ENCODE measurements at places on chromosomes 4 and X.

DNA sequence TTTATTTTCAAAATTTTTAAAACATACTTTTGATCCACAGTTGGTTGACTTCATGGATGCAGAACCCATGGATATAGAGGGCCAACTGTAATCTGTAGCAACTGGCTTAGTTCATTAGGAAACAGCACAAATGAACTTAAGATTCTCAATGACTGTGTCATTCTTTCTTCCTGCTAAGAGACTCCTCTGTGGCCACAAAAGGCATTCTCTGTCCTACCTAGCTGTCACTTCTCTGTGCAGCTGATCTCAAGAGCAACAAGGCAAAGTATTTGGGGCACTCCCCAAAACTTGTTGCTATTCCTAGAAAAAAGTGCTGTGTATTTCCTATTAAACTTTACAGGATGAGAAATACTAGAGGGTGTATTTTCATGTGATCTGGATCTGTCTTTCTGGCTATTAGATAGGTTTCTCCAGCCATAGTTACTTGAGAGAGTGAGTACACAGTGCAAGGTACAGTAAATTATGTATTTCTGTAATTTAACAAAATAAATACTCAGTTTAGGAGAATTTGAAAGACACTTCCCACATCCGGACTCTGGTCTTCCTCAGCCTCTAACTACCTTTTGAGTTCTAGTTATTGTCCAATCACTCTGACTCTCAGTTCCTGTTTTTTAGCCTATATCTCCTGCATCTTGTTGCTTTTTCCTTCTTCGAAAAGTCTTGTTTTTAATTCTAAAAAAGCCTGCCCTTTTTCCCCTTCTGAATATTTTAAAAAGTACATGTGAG, 21.8 kb downstream of the TLR2 start:
- DNase-seq: no peak

DNA sequence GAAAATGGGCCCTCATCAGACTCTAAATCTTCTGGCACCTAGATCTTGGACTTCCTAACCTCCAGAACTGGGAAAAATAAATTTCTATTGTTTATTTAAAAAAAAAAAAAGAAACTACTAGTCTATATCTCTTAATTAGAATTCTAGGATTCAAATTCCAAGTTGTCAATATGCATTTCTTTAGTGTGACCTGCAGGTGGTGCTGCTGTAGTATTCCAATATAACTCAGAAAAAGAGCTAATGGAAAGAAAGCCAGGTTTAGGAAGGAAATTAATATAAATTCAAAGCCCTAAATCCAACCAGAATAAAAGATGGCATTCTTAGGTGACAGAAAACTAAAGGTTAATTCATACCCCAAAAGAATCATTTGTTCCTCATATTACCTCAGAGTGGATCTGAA, 80.0 kb upstream of the NALF2 start:
- peak; percentile 10 for DNase-seq

GRCh38 chr4:183727482-183727881, 68.4 kb downstream of the TRAPPC11 start:
- no peak for DNase-seq

- no peak for DNase-seq
Observed at GRCh38 chrX:1885116-1885515, 270.3 kb downstream of the ASMT start.
